ENCODE measurements at places on chromosomes 5 and 9. TPM values are rescaled to one million over a fixed set of nuclear protein-coding genes. Genes with fewer than 3 reads are reported as not detected.

DNA sequence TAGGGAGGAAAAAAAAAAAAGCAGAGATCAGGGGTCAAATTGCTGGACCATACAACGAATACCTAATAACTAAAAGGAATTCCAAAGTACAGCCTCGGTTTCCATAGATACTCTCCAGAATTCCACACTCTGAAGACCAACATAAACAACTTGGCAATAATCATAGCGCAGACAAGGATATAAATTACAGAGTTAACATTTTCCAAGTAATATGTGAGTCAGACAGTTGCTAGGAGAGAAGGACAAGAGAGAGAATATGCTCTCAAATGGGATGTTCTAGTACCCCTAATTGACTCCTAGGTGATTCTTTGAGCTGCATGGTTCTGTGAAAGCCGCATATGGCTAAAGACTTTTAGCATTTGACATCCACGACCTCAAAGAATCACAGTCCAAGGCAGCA, 165.2 kb downstream of the FRMD3 start:
- no peak for DNase-seq

- DNase-seq: no peak
Measured at GRCh38 chr9:37417857-37418618, 4.5 kb upstream of the GRHPR start.

DNA sequence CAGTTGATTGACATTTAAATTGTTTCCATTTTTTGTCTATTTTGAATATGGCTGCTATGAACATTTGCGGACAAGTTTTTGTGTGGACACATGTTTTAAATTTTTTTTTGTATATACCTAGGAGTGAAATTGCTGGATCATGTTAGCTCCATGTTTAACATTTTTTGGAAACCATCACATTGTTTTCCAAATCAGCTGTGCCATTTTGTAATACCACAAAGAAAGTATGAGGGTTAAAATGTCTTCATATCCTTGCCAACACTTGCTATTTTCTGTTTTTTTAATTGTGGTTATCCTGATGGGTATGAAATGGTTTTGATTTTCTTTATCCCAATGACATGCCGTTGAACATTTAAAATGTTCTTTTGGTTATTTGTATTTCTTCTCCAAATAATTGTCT, 52.1 kb downstream of the CARTPT start:
- no peak for DNase-seq

DNA sequence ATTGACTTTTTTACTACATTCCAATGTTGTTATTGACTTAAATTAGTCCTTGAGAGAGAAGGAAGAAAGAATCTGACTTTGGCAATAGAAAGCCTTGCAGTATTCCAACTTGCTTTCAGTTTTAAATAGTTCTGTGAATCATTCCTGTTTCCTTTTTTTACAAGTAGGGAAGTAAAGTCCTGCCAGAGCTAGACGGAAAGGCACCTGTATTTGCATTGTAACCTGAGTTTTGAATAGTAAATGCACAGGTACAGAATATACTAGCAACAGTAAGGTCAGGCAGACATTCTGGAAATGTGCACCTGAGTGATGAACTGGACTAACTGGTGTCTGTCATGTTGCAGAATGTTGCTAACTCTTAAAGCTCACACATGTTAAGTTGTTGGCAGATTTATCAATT, 100.9 kb downstream of the PRKACG start:
- no peak for DNase-seq

DNA sequence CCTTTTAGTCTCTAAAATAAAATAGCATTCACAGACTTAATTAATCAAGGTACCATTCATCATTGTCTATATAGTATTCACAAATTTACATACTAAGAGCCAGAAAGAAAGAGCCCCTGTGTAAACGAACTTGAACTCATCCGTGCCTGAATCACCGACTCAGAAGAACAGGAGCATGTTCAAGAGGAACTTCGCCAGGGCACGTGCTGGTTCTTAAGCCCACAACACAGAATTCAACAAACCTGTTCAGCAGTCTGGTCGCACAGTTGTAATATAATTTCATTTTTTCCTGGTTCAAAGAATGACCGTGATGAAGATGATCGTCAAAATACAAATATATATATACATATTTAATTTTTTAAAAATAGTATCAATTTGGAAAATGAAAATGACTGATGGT, 141.9 kb downstream of the CETN3 start:
- DNase-seq: no peak

DNA sequence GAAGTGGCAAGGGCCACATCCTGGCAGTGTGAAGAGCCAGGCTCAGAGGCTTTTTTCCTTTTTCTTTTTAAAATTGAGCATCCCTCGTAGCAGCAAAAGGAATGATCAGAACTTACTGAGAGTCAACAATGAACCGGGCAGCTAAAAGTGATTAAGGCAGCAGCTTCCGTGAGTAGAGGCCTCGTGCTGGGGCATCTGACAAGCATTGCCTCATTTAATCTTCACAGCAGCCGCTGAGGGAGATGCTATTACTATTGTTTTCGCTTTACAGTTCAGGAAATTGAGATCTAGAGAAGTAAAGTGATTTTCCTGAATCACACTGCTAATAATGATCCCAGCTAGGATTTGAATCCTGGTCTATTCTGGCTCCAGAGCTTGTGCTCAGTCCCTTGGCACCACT, 30.7 kb upstream of the PTGS1 start:
- DNase-seq: no peak

GRCh38 chr5:180297587-180298282, 5.9 kb upstream of the MAPK9 start:
- DNase-seq: no peak

The ARID3C gene
- 0.14 TPM for total RNA-seq

The ANKDD1B gene
- not detected for total RNA-seq

The ORM2 gene
- total RNA-seq: not detected
